ENCODE measurements at places on chromosomes 2 and 18. TPM values are rescaled to one million over a fixed set of nuclear protein-coding genes. Genes with fewer than 3 reads are reported as not detected.

IL1F10 gene
- not detected for total RNA-seq

KIF1A gene
- not detected for total RNA-seq

IL36RN gene
- total RNA-seq, result not detected

HOXD12 gene
- total RNA-seq, result not detected

SLC23A3 gene
- 2.4 TPM for total RNA-seq

PLGLB2 gene
- 1.9 TPM for total RNA-seq

GPC1 gene
- 1.8 TPM for total RNA-seq

FAM161A gene
- total RNA-seq, result 2.2 TPM

CPS1 gene
- total RNA-seq, result 0.05 TPM

NFE2L2 gene
- 96.6 TPM for total RNA-seq

CLEC4F gene
- total RNA-seq, result 8.9 TPM

PARD6G gene
- not detected for total RNA-seq

LCT gene
- 0.50 TPM for total RNA-seq

MAP2 gene
- not detected for total RNA-seq

NTSR2 gene
- total RNA-seq, result not detected

SAG gene
- 0.05 TPM for total RNA-seq

ANKMY1 gene
- total RNA-seq, result 40.9 TPM

GALNT14 gene
- total RNA-seq, result not detected

NOL4 gene
- total RNA-seq, result not detected

EVX2 gene
- total RNA-seq, result not detected

SERPINB12 gene
- total RNA-seq, result not detected

ANKRD36C gene
- 136 TPM for total RNA-seq

PTCD3 gene
- total RNA-seq, result 101 TPM

SIX3 gene
- total RNA-seq, result not detected

ANO7 gene
- total RNA-seq, result 7.1 TPM

FRZB gene
- not detected for total RNA-seq

NPHP1 gene
- total RNA-seq, result 0.28 TPM

ALK gene
- total RNA-seq, result not detected

CDCA7 gene
- 55.4 TPM for total RNA-seq

GPAT2 gene
- 10.9 TPM for total RNA-seq
